ENCODE measurements at places on chromosomes 5 and 9.

DNA sequence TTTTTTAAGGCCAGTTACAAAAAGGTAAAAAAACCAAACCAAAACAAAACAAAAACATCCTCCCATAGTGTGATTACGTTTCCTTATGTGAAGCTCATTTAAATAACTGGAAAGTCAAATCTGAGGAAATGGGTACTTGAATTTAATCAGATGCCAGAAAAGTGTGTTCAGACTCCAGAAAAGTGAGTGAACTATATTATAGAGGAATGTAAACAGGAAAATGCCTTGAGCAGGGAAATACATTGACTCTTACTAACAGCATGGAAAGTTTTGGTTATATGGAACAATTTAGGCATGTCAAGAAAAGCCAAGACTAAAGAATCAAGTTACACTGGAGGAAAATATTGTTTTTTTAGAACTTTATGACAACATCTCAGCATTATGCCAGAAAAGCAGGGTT, 37.8 kb upstream of the RNF20 start:
- no peak for DNase-seq

GRCh38 chr9:114290561-114290986, 32.3 kb upstream of the ORM1 start:
- no peak for DNase-seq

DNA sequence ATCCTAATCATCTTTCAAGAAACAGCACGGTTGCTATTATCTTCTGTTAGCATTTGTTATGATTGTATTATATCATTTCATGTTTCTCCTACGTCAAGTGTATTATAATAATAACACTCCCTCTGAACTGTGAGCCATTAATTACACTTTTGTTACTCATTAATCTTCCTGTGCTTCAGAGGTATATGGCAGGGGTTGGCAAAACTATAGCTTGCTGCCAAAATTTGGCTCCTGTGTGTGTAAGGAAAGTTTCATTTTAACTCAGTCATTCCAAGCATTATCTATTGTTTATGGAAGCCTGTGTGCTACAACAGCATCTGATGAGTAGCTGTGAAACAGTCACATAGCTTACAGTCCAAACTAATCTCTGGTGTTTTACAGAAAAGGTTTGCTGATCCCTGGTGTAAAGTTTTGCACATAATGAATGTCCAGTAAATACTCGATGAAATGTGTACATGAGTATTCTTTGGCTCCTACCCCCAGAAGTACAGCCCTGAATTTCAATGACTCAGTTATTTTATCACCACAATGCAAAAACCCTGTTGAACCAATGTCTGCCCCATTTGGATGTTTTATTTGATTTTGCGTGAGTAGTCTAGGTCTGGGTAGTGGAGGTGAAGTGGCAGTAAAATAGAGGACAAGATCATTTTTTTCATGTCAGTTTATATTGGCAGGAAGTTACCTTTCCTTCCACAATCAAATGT, 648.2 kb downstream of the MAT2B start:
- no peak for DNase-seq

DNA sequence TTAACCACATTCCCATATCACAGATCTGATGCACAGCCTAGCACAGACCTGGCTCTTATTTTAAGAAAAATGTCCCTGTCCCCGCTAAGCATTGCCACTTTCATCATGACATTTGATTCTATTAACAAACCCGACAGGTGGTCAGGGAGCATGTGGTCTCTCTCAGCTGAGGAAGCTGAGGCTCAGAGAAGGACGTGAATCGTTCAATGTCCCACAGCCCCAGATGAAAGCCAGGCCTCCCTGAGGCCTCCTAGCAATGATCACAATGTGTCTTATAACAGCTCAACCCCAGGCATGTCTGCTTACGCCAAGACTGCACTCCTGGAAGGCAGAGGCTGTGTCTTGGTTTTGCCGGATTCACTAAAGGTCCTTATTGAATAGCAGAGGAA, 10.4 kb upstream of the CRB2 start:
- DNase-seq: no peak

GRCh38 chr5:69170495-69170894, 3.5 kb downstream of the CCNB1 start:
- DNase-seq: no peak

DNA sequence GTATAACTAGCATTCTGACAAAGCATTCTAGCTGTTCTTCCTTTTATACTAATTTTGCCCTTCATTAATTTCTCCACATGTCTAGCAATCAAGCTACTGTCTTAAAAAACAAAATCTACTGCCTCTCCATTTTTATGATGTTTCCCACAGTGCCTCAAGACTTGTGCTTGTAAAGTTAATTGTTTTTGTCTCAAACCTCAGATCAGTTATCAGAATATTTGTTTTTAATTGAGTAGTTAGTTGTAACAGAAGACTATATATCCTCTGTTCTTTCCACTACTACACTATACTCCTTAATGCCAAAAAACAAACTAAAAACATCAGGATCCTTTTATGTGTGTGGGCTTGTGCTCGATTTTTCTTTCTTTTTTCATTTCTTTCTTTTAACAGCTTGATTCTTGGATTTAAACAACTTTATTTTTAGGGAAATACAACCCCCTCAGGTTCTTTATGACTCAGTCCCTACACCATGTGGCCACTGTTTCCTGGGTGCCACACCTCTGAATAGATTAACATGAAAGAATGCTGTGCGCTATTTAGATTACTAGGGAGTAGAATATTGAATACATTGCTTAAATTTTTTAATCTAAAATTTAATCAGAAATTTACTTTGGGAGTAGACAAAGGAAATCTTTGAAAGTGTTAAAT, 1.2 kb downstream of the ASPN start:
- peak; percentile 63 for DNase-seq

- DNase-seq: no peak
Observed at GRCh38 chr5:149256451-149256850, 15.2 kb upstream of the AFAP1L1 start.

GRCh38 chr9:127458921-127459320, 7.6 kb downstream of the LRSAM1 start:
- no peak for DNase-seq

- no peak for DNase-seq
Observed at GRCh38 chr9:129458663-129459546, 162.0 kb downstream of the C9orf50 start.

DNA sequence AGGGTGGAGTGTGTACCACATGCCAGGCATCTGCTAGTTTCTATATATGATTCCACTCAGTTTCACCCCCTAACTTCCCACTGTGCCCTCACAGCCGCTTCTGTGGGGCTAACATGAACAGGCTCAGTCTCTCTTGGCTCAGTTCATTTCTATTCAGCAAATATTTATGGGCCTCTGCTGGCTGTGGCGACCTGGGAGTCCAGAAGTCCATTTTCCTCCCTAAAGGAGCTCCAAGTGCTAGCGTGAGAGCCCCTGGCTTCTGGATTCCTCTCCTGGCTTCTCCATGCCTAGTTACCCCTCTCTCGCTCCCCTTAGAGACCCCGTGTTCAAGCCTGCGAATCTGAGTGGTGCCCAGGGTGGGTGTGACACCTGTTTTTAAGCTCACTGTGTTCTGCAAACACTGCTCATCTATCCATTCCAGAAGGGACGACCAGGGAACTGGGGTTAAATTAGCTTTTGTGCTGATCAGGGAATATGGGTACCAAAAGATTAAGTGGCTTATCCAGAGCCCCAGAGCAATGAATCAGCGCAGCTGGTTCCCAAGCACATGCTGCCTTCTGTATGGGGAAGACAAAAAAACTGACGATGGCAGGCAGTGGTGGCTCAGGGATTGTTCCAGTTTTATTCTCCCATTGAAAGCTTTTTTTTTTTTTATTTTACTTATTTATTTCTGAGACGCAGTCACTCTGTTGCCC, 57.6 kb downstream of the HMCN2 start:
- DNase-seq: no peak

- no peak for DNase-seq
Observed at GRCh38 chr9:17509701-17510100, 69.2 kb upstream of the SH3GL2 start.

DNA sequence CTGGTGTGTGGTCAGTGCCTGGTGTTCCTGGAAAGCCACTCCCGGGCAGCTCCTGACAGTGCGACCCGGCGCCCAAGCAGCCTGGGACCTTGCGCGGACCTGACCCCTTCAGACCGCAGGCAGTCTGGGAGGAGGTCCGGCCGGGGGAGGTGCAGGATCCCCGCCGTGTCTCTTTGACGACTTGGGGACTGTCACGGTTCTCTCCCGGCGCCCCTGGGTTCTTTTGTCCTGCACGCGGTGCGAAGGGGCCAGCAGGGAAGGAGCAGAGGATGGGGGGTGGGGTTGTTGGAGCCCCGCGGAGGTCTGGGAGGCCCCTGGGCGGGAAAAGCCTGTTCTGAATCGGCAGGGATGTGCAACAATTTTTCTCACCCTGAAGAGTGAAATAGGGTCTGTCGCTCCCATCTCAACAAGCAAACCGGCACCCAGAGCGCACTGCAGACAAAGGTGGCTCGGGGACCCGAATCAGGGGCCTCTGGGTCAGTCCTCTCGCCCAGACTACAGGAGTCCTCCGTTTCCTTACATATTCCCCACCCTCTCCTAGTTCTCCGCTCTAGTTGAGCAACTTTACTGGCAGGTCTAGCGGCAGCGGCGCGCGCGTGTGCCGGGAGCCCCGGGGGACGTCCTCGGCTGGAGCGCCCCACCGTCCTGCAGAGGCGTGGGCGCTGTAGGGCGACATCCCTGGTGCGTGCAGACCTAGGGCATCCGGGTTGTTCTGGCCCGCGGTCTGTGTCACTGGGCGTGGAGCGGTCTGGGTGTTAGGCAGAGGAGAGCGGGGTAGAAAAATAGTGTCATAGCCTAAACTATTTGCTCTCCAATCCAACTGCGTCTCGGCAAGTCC, 1.2 kb downstream of the VCAN start:
- DNase-seq: no peak

GRCh38 chr9:96513622-96514021, 63.7 kb downstream of the HABP4 start:
- DNase-seq: no peak

DNA sequence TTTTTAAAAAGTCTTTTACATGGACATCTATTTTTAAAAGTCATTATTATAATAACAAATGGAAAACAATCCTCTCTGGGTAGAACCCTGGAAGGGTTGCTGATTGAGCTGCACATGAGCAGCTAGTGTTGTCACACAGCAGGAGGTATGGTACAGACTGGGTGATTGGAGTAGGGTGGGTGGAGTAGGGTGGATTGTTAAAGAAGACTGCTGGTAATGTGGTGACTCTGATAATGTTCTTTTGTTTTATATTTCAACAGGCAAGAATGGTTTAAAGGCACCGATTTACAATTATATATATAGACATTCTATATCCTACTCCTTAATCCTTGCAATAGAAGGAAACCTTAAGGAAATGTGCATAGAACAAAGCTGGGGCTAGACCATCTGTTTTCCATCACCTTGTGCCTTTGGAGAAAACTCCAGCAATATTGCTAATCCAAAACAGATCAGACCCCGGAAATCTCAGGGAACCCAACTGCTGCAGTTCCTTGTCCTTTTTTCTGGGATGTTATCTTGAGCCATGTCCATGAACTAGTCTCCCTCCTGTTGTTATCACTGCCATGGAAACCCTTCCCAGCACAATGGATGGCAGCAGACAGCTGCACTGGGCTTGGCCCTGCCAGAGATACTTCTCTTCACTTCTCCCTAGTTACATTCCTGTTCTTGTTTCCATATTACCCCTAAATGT, 129.7 kb downstream of the YIPF5 start:
- no peak for DNase-seq

GRCh38 chr5:14581891-14582796, 552 bp downstream of the OTULINL start:
- peak; percentile 80 for DNase-seq

- DNase-seq: no peak
Observed at GRCh38 chr5:77463905-77464304, 28.2 kb downstream of the WDR41 start.

GRCh38 chr9:115117999-115118878, at the start of gene TNC:
TSS of gene TNC (minus strand) at chr9:115118157. CDS start at chr9:115091018, 27,139 bp downstream.
- peak; percentile 29 for DNase-seq

- no peak for DNase-seq
Observed at GRCh38 chr5:2181149-2181548, 298.4 kb upstream of the IRX4 start.

DNA sequence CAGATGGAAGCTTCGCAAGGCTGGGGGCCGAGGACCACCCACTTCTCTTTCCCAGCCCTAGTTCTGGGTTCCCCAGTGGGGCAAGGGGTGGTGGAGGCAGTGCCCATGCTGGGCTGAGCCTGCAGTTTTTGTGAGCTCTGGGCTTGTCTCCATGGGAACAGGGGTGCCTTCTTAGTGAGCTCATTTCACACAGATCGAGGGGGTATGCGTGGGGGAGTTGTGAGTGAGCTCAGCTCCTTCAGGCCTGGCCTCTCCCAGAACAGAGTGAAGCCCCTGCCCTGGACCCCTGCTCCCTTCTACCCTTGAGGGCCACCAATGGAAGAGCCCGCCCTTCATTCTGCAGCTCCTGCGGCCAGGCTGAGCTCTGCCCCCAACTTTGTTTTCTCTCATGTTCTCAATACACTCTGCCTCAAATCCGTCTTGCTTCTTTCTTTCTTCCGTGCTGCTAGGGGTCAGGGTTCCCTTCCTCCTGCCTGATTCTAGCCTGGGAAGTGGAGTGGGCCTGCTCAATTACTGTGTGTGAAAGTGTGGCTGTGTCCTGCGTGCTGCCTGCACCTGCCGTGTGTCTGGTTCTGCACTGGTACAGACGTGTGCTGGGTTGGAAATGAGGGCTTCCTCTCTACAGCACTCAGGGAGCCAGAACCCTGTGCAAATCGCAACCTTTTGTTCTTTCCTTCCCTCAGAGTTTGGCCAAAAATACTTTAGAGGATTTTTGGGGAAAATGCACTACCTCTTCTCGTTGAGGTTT, 9.0 kb upstream of the MYOZ3 start:
- no peak for DNase-seq

DNA sequence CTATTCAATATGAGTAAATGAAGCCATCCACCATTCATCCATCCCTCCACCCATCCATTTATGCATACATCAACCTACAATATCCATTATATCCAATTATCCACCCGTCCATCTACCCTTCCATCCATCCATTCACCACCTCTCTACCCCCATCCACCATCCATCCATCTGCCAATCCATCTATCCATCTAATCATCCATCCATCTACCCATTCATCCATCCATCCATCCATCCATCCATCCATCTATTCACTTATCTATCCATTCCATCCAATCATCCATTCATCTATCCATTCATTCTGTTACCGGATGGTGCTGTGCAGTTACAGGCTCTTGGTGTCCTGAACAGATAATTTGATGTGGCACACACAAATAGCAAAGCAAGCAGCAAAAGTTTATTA, 10.7 kb downstream of the PAEP start:
- no peak for DNase-seq

DNA sequence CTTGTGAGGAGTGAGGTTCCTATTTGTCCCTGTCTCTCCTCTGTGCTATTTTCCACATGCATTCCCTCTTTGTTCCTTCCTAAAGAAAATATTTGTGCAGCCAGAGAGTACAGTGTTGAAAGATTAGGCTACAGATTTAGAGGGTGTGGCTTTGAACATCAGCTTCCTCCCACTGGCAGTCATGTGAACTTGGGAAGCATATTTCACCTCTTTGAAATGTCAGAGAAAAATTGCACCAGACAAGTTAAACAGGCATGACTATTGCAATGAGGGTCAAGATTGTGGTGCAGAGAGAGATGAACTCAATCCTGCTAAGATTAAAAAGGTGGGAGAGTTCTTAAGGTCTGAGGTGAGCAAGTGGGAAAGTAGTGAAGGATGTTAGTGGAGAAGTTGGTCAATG, 641.0 kb downstream of the DNAH5 start:
- no peak for DNase-seq

GRCh38 chr5:143177263-143177983, 226.1 kb downstream of the NR3C1 start:
- no peak for DNase-seq
